ENCODE measurements at places on chromosomes 7 and 10. TPM values are rescaled to one million over a fixed set of nuclear protein-coding genes. Genes with fewer than 3 reads are reported as not detected.

DNA sequence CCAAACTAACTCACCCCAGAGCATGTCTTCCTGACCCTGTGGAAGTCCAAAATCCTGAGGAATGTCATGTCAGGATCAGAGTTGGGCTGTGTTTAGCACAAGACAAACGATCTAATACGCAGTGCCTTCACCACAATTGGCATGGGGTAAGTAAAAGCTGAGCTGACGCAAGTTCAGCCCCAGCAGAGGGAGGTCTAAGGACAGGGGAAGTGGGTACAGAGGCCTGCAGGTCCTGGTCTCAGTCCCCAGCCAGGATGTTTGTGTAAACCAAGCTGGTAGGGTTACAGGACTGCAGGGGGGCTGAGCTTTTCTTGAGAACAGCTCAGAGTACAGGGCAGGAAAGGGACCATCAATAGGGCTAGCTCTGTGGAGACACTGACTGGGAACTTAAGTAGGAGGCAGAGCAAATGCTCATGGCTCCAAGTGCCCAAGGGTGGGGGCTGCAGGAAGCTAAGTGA is 5.3 kb upstream of the KCNIP2 start:
- DNase-seq: no peak

DNA sequence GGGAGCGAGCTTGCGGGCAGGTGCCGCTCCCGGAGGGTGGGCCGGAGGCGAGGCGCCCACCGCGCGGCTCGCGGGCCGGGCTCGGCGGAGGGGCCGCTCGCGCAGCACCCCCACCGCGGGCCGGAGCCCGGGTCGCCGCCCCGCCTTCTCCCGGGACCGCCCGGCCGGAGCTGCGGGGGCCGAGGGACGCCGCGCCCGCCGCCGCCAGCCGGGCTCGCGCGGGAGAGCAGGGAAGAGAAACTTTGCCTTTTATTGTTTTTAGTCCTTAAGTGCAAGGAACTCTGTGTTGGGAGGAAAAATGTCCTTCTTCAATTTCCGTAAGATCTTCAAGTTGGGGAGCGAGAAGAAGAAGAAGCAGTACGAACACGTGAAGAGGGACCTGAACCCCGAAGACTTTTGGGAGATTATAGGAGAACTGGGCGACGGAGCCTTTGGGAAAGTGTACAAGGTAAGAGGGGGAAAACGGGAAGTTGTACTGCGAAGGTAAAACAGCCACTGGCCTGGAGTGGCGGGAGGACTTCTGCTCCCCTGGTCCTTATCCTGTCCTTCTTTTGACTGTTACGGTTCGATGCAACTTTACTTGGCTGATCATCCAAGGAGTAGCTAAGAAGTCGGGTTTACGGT is 620 bp downstream of the SLK start:
- DNase-seq: no peak

DNA sequence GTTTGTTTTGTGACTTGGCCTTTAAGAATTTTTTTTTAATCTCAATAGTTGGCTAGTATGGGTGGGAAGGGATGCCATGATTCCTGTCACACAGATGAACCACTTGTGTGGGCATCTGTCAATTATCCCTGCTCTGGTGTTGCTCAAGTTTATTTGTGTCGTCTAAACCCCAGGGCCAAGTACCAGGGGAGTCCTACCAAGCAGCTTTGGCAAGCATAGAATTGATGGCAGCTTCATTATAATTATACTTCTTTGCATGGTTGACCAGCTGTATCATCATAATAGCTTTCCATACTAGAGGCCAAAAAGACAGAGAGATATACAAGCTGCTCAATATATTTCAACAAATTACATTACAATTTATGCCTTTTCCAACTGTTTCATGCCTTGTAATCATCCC is 30.4 kb downstream of the SUGCT start:
- DNase-seq: no peak

DNA sequence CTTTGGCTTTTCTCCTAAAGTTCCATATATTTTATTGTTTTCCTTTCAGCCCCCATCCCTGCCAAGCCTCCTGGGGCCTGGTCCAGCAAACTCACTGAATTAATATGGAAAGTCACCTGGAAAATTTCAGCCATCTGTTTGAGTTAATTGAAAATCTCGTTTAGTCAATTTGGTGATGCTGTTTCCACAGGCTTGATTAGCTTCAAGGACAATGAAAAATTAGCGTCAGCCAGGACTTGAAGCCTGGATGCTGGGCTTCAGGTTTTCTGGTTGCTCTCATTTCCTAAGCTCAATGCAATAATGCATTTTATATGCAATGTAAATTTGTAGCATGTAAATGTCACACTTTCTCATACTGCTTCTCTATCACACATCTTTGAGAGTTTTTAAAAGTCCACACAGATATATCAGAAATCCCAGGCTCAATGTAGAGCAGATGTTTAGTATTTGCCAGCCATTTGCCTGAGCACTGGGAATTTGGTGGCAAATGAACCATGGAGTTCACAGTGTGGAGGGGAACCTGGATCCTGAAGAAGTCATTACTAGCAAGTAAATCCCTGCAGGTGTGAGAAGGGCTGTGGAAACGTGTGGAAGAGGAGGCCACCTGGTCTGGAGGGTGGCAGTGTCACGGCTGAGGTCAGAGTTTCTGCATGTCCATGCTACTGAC is 228.5 kb downstream of the PAXIP1 start:
- DNase-seq: no peak

GRCh38 chr7:151680810-151681209 is 161.1 kb upstream of the RHEB start:
- no peak for DNase-seq

- DNase-seq: no peak
Measured at GRCh38 chr7:156515911-156516790, 124.4 kb upstream of the RNF32 start.

DNA sequence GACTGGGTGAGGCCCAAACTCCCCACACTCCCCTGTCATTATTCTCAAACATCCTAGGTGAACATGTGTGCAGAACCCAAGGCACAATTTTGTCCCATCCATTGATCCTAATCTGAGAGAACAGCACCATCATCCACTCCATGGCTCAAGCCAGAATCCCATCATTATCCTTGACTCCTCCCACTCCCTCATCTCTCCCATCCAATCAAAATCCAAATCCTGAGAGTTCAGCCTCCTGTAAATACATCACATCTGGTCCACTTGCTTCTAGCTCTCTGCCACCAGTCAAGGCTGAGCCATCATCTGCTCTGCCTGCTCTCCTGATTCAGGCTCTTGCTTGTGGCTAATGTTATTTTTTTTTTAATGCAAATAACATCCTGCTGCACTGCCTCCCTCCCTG is 75.9 kb upstream of the SLF2 start:
- no peak for DNase-seq

DNA sequence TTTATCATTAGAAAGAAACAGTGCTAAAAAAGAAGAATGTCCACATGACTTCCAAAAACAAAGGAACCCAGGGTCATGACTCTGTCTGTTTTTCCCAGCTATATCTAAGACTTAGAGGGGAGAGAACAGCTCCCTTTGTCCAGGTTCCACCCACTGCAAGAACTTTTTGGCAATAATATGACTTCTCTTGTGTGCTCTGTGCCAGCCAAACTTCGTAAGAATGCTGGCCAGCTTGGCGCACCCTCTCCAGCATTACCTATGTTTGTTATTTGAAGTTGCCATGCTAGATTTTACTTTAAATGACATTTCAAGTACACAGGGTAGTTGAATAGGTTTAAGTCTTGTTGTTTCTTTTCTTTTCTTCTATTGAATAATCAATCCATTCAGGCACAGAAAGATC is 371.4 kb downstream of the KCNMA1 start:
- no peak for DNase-seq

DNA sequence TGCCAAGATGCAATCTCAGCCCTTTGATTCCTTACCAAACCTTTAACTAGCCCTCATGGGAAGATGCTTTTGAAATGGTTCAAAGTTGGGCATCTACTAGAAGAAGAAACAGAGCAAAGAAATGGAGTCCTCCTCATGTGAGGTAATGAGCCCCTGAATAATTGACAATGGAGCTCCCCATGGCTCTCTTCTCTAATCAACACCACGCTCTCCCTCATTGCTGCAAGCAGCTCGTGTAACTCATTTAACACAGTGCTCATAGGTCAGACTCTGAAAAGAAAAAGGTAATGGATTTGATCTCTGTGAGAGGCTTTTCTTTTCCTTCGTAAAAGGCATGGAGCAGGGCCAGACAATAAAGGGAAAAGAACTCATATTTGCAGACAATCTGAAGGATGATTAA is 312.8 kb downstream of the PHTF2 start:
- DNase-seq: no peak

DNA sequence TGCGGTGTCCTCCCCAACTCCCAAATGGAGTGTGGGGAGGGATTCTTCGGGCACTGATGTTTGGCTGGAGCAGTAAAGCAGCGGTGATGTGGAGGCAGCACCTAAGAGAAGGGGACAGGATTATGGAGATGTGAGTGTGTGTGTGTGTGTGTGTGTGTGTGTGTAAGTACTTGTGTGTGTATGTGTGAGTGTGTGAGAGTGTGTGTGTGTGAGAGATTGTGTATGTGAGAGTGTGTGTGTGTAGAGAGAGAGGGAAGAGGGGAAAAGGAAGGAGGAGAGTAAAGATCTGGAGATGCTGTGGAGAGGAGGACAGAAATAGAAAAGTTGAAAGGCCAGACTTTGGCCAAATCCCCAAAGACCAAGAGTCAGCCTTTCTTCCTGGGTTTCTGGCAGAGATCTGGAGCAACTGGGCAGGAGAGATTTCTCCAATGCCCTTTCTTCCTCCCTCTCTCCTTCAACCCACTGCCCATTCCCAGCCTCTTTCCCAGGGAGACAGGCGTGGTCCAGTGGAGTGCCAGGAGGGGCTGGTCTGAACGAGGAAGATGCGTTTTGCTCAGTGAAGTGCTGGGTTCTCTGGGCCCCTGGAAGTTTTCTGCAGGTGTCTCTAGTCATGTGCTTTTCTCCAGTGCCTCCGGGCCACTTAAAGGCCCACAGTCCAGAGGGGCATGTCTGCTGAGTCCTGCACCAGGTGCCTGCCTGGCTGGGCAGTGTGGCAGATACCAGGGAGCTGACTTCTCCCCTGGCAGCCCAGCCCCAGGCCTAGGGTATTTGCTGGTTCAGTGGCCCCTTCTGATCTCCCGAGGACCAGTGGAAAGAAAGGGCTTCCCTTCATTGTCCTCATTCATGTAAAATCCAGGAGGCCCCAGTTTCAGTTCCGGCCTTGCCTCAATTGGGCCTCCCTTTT is 60.5 kb downstream of the HK1 start:
- DNase-seq: no peak

- no peak for DNase-seq
Measured at GRCh38 chr7:42053834-42054233, 183.2 kb downstream of the GLI3 start.

- DNase-seq: no peak
Measured at GRCh38 chr7:70005891-70006260, 407.6 kb downstream of the AUTS2 start.

GRCh38 chr10:62853710-62854109 is 37.5 kb upstream of the EGR2 start:
- no peak for DNase-seq

- no peak for DNase-seq
Measured at GRCh38 chr10:34814223-34814912, 728 bp downstream of the PARD3 start.

DNA sequence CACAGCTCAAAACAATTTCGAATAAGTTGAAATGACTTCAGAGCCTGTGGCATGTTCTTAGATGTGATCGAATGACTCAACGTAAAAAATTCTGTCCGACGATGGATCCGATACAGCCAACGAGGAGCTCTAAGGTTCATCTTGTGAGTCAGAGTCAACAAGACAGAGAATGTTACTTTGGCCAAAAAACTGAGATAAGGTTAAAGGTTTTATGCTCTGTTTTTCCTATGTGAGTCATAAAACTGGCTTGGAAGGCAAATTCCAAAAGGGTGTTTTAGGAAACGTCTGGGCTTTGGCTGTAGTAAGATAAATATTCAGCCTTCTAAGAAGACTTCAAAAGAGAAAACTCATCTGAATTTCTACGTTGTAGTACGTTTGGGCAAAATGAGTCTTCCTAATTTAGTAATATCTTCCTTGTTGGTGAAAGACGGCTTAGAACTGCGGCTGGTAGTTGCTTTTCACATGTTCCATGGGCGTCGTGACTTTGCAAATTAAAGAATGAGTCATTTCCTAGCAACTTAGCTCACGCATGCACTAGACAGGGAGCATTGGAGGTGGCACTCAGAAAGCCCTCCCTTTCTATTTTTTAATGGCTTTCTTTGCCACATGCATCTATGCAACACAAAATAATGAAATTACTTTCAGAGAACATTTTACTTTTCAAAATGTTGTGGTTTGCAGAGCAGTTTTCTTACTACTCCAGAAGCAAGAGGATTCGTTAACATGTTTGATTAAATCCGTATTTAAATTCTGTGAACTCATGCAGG is 28.2 kb downstream of the PFKP start:
- DNase-seq: peak; percentile 99

Gene RELN
- 4.4 TPM for total RNA-seq

Gene RNLS
- 25.9 TPM for total RNA-seq

Gene OR13A1
- not detected for total RNA-seq

Gene MRC1
- total RNA-seq: 0.29 TPM

Gene LIPM
- total RNA-seq: not detected

Gene TBC1D12
- 14.2 TPM for total RNA-seq

Gene SLC4A2
- total RNA-seq: 166 TPM

Measured in kidney epithelial cell (primary cell).